Activated CD4-positive, CD25-positive, alpha-beta regulatory T cell treated with anti-CD3 and anti-CD28 coated beads, Interleukin-2, amount 50 U/mL, for 24 hours (primary cell): ENCODE measurements at places on chromosomes 13 and 19.

- ATAC-seq = no peak
Observed at GRCh38 chr13:45464141-45464686, 525 bp upstream of the COG3 start.

DNA sequence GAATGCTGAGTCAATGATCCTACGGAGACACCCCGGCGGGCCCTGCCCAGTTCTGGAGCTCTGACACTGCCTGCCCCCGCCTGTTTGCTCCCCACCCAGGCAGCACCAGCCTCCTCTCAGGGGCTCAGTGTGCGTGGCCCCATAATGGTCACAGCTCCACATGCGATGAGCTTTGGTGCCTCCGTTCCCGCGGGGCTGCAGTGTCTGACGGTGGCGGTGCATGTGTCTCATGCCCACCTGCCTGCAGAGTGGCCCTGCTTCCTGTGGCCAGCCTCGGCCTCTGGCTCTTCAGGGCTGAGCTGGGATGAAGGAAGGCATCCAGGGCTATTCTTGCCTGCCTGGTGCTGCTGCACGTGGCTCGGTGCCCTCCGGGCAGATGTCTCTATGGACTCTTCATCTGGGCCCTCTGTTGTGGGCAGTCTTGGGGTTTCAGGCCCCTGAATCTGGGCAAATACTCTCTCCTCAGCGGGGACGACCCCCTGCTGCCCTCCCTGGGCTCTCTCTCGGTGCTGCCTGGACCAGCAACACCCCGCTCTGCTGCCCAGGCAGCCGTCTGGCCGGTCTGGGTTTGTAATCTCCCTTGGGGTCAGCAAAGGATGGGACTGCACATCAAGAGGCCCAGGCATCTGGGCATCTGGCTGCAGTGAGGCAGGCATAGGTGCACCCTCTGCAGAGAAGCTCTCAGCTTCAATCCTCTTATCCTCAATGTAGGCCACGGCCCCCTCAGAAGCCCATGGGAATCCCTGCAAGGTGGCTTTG is 19.3 kb upstream of the TMEM255B start:
- no peak for ATAC-seq

GRCh38 chr13:112699322-112699918 is 9.6 kb downstream of the ATP11A start:
- ATAC-seq = no peak

- ATAC-seq = no peak
Observed at GRCh38 chr19:15091918-15092753, 10.1 kb downstream of the OR1I1 start.

GRCh38 chr19:29551774-29552173 is 26.0 kb downstream of the VSTM2B start:
- ATAC-seq = no peak

- no peak for ATAC-seq
Observed at GRCh38 chr13:32845952-32846950, 170.0 kb upstream of the KL start.

DNA sequence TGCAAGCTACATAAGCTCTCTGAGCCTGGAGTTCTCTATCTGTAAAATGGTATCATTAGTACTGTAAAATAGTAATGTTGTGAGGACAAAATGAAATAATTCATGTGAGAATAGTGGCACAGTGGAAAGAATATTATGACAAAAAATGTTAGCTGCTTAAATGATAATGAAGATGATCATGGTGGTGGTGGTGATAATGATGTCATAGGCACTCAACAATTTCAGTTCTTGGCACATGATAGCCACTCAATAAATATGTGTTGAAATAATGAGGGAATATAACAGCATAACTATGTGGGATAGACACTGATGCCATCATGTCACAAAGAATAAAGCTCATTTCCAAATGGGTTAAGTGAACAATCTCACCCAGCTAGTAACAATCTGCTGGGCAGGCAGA is 736.3 kb downstream of the EFNB2 start:
- no peak for ATAC-seq

GRCh38 chr13:63139277-63139676 is 1723.6 kb upstream of the PCDH20 start:
- ATAC-seq = no peak
